ENCODE measurements at places on chromosomes 16 and 17.

DNA sequence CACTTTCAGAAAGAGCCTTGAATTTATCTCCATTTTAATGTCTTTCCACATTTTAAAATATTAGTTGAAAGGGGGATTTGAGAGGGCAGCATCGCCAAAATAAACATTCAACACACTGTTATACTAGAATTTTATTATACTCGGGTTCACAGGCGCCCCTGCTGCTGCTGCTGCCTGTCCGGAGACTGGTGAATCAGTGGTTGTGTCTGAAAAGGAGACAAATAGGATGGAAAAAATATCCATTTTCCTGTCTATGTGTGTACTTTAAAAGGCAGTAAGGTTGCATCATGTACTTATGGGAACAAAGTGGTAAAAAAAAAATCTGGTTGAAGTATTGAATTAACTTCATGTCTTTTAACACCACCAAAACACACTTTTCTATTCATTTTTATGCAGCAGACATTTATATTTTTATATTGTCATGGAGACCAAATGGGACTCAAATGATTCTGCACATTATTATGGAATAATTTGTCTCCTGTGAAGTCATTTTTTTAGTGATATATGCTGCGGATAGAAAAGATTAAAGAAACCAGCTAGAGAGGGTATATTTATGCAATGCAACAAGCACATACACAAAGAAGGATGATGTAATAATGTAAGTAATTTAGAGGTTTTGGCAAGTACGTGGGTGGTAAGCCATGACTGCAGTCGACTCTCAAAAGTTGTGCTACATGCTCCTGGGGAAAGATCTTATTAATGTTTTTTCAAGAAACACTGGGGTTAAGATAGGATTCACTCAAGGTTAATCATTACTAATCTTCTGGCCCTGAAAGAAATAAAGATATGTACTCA, 759.0 kb upstream of the SOX9 start:
- no peak for DNase-seq

DNA sequence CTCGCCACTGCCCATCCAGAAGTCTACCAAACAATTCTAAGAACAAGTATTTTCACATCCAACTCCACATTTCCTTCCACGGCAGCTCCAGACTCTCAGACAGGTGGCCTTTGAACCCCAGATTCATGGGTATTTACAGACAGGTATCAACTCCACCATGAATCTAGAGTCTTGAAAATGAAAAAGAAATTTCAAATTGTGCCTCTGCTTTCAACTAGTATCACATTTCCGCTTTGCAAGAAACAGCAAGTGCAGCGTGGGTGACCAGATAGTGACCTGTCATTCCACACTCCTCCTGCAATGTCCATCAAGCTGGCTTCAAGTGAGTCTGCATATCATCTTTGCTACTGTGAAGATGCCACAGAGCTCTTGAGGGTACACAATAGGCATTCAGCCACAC, 232.4 kb upstream of the RPL38 start:
- DNase-seq = no peak

GRCh38 chr16:72991211-72991610, 56.7 kb downstream of the ZFHX3 start:
- DNase-seq = no peak

DNA sequence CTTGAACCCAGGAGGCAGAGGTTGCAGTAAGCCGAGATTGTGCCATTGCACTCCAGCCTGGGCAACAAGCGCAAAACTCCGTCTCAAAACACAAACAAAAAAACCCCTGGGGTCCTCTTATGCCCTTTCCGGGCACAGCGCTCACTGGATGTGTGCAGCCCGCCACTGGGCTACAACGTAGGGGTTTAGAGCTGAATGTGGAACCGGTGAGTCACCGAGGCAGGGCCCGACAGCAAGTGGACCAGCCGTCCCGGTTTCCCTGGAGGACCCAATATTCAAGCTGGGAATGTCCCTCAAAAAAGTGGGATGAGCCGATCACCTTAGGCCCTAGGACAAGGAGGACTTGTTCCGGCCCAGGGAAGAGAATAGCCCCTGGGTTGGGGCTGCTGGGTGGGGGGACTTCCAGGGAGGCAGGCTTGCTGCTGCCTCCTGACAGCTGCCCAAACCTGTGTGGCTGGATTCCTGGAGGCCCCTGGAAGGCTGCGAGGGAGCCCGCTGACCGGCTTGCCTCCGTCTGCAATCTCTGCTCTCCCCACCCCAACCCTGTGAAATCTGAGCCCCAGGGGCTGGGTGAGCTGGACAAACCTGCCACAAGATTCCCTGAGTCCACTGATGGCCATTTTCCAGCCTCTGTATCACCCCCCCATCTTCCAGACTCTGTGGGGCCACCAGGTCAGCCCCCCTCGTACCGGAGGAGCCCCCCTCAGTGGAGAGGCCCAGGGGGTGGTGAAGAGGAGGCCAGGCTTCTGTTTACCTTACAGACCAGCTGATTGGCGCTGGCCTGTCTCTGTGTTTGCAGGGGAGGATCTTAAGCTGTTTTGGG, 2.9 kb upstream of the CLDN9 start:
- no peak for DNase-seq

DNA sequence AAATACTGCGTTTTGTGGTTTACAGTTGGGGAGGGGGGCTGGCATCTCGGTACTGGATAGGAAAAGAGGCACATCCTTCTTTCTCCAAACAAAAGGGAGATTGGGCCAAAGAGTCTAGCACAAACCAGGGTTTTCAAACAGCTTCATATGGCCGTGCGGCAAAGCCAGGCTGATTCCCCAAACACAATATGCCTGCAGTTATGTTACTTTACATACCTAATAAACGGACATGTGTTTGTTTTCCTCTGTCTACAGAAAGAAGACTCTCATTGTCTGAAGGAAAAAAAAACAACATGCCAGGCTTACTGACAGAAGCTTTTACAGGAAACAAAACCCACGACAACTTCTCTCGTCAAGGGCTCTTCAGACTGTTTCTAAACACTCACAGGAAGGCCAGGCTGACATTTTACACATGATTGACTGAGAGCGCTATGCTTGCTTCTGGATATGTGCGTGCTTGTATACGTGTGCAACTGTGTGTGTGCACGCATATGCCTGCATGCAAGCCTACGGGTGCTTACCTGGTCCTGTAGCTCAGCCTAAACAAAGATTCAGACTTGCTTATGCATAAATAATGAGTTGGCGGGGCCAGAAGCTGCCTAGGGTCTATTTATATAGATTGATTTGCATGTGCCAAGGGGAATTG, 461.0 kb upstream of the C16orf82 start:
- no peak for DNase-seq

- no peak for DNase-seq
These were observed 4.2 kb upstream of the GPRC5B start for GRCh38 chr16:19888834-19889233.

DNA sequence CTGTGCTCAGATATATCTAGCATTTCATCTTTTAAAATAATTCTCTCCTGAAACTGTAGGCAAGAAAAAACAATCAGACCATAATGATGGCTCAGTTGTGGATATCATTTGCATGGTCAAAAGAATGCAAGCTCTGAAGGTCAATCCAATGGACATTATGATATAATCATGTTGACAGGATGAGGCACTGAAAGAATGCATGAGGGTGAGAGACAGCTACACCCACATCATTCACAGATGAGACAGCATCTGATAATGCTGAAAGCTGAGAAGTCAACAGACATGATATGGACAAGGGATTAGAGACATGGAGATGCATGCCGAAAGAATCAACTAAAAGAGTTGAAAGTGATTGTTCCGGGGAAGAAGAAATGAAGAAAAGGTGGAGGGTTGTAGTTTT, 346.4 kb upstream of the CDH5 start:
- no peak for DNase-seq

- no peak for DNase-seq
These were observed 144.3 kb downstream of the ITFG1 start for GRCh38 chr16:47316442-47317015.

GRCh38 chr16:27285676-27286196, 17.2 kb upstream of the NSMCE1 start:
- peak; percentile 34 for DNase-seq
